CD4-positive, alpha-beta T cell treated with Interleukin-6 at 100 ng/mL for 8 hours (primary cell): ENCODE measurements at places on chromosomes 5 and 9.

DNA sequence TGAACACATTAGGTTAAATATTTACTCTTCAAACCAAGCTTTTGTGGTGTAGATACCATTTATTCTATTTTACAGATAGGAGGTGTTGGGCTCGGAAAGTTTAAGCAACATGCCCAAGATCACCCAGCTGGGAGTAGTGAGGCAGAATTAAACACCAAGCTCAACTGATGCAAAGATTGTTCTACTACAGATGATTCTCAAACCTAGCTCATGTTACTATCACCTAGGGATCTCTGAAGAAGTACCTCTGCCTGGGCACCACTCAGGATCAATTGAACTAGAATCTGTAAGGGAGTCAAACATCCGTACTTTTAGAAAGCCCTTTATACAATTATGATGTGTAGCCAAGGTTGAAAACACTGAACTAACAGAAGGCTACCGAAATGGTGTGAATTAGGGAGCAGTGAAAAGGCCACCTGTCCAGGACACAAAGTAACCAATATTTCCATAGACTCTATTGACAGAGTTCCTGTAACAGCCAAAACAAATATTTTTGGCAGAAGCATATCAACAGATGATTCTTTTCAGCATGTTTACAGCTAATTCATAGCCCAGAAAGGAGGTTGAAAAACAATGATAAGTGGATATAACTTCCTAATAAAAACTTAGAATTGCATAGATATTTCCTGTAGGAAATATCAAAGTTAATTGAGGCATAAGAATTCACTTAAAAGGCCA is 158.5 kb upstream of the PTGER4 start:
- no peak for DNase-seq

- DNase-seq, result no peak
These were observed 62.8 kb downstream of the INSYN2B start for GRCh38 chr5:169917500-169917899.

GRCh38 chr9:36306471-36307306 is 48.4 kb upstream of the GNE start:
- no peak for DNase-seq

GRCh38 chr5:169248996-169249395 is 51.9 kb downstream of the SLIT3 start:
- DNase-seq, result no peak

- DNase-seq, result no peak
These were observed 324.1 kb downstream of the CDH10 start for GRCh38 chr5:24320643-24321042.

- DNase-seq, result peak; percentile 11
These were observed 802 bp downstream of the SPIN1 start for GRCh38 chr9:88388886-88389605.

- no peak for DNase-seq
These were observed 122.3 kb downstream of the VAV2 start for GRCh38 chr9:133869674-133870405.

DNA sequence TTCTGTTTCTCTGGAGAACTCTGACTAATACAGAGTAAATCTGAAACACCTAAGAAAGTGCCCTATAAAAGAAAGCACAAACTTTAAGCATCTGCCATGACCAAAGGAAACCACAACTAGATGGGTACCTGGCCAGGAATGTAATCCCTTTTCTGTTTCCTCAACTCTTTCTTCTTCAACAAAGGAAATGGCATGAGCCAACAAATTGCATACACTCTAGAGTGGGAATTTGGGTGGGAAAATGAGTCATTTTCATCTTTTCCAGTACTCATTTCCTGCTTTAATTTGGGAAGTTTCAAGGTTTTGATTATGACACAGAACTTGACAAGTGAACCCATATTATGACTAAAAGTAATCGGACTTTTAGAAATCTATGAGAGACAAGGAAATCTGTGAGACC is 349.2 kb upstream of the RORB start:
- DNase-seq, result no peak

- DNase-seq, result no peak
These were observed 1.4 kb downstream of the PTTG1 start for GRCh38 chr5:160423099-160423498.
